ENCODE measurements at places on chromosomes 13 and 19.
A peak's percentile ranks its signal among the peaks of the same experiment; 100 is the strongest.

GRCh38 chr19:13459351-13459750 is 46.9 kb downstream of the CACNA1A start:
- no peak for DNase-seq

DNA sequence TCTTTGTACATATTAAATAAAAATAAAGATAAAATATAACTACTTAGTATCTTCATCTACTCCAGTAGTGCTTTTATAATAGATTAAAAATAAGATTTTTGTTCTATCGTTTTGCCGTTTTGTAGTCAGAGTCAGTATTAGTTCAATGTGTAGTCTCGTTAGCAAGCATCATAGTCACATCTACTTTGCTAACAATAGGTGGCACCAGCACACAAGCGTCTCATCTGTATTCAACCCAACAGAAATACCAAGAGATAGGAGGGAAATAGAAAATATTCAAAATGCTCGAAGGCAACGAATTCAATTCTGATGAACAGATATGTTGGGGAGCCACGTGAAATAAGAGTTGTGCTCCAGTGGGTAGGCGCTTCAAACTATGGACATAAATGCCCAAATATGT is 21.4 kb upstream of the MICU2 start:
- DNase-seq: peak; percentile 18

- DNase-seq: no peak
Measured at GRCh38 chr19:33811246-33811645, 14.6 kb downstream of the KCTD15 start.

GRCh38 chr13:29569253-29570050 is 26.0 kb downstream of the SLC7A1 start:
- DNase-seq: no peak

- DNase-seq: no peak
Measured at GRCh38 chr13:98775844-98776598, 23.5 kb upstream of the SLC15A1 start.

GRCh38 chr13:55439450-55439849 is 1701.3 kb upstream of the PRR20A start:
- DNase-seq: no peak

GRCh38 chr19:18293642-18294466 is 12.4 kb upstream of the JUND start:
- no peak for DNase-seq

DNA sequence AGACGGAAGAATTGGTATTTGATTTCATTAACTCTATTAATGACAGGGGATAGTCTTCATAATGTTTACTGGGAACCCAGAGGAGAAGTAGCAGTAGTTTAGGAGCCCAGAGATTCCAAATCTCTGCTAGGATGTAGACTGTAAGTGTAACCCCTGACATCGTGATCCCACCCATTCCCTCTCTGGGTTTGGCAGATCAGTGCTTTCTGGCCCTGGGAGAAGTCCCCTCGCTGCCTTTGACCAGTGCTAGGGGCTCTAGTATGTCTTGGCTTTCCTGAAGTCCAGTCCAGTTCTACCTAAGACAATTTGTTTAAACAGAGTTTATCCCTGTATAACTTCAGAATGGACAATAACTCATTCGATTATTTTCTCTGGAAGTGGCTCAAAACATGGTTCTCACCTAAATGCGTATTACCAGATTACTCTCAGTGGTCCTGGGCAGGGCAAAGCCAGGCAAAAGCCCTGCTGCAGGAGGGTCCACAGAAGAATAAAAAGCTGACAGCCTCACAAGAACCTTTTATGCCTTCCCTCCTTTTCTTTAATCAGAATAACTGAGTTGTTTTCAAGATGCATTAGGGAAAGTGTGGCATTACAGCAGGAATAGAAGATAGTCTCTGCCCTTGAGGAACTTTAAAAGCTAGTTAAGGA is 11.8 kb downstream of the KLF5 start:
- no peak for DNase-seq

DNA sequence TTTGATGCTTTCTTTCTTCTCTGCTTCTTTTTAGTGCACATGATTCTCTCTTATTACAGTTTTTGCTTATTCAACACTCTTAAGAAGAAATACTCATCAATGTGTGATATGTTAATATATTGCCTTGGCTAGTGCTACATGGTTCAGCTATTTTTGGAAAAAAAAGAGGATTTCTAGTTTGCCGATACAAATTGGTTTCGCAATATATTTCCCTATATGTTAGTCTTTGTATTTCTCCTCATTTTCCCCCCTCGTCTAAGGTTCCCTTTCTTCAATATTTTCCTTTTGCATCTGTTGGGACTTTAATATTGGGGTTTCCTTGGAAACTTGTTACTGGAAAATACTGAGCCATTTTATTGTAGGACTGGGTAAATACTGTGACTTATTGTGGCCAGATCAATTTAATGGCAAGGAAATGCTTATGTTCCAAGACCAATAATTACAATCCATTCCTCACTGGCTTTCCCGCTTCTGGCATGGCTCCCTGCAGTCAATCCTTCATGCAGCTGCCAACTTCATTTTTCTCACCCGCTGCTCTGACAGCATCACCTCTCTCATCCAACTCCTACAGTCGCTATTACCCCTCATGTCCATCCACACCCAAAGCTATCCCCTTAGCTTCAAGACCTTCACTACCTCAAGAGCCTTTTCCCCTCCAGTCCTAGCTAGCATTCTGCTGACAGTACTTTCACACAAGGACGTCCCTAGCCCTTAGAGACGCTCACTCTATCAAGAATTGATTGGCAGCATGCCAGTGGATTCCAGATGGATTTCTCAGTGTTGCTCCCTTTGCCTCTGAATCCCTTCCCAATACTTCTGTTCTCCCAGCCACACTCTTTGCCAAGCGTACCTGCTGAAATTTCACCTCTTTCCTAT is 280.1 kb upstream of the TMTC4 start:
- DNase-seq: no peak

DNA sequence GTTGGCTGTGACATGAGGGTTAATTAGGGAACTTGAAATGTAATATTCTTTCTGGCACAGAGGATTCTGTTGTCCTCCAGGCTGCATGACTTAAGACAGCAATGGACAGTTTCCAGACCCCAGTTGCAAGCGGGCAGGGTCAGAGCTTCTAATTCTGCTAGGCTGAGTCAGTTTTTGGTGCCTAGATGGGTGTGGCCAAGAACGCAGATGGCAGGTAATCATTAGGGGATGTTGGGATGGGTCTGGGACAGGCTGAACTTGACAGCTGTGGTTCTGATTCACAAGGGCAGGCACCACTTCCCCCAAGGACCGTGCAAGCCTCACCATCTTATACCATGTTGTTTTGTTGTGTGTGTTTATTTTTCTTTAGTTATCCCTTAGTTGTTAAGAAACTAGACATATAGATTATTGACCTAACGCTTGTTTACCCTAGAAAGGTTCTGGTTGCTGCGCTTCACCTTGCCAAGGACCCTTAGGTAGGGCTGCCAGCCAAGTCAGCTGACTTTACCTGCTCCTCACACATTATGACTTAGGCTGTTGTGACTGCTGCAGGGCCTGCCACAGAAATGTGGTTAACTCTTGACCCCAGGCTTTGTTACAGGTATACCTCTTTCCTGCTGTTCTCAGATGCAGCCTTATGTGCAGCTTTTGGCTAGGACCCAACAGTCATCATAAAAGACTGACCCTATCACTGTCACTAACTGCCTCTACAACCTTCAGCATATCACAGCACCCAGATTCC is 117.7 kb upstream of the KLF12 start:
- DNase-seq: peak; percentile 28

GRCh38 chr13:23899555-23899954 is 2.3 kb upstream of the C1QTNF9B start:
- DNase-seq: peak; percentile 42

DNA sequence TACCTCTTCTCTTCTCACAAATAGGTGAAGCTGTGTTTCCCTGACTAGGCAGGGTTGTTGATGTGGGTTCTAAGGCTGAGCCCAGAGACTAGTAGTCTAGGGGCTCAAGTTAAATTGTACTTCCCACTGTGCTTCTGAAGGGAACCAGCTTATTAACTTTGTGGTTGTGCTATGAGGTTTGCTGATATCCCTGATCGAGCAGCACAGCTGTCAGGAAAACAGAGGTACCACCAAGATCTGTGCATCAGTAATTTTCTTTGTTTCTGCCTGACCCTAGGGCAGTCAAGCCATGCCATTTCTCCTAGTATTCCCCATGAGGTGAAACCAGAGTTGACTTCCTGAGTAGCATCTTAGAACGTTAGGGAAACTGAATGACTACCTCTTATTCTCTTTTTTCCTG is 853.8 kb upstream of the MIR17HG start:
- DNase-seq: no peak

GRCh38 chr19:23410155-23410554 is 14.9 kb upstream of the ZNF91 start:
- DNase-seq: no peak

DNA sequence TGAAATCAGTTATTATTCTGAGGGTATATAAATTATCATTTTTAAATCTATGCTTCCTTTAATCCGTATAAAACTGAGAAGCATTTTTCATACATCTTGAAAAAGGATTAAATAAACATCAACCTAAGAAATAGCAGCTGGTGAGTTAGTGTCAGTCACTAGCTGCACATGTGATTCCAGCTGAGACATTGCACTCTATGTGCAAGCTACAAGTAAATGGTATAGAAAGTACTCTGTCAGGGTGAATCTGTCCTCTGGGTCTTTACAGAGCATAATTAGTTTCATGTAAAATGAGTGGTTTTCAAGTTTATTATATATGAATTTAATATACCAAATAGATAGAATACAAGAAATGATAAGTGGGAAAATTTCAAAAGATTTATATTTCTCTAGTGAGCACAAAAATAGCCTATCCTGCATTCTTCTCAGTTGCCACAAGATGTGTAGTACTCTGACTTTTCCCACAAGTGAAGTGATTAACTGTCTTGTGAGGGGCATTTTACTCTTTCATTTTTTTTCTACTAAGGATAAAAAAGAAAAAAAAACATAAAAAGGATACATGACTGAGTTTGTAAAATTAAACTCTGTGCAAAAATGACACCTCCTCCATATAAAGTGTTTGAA is 1372.1 kb downstream of the PCDH9 start:
- no peak for DNase-seq
